Naive B cell (primary cell): ENCODE measurements at places on chromosomes 7 and 10. TPM values are rescaled to one million over a fixed set of nuclear protein-coding genes. Genes with fewer than 3 reads are reported as not detected.
A peak's percentile ranks its signal among the peaks of the same experiment; 100 is the strongest.

Gene FAM53B
- 19.6 TPM for polyA plus RNA-seq

Gene SPDYE9
- not detected for polyA plus RNA-seq

Gene TWIST1
- polyA plus RNA-seq = not detected

Gene MLLT10
- 3.8 TPM for polyA plus RNA-seq

Gene IKZF1
- polyA plus RNA-seq = 127 TPM

Gene ZCWPW1
- 13.3 TPM for polyA plus RNA-seq

Gene IDI2
- polyA plus RNA-seq = not detected

Gene PSMC2
- 106 TPM for polyA plus RNA-seq

Gene AKR1C2
- polyA plus RNA-seq = not detected

- DNase-seq = no peak
Observed at GRCh38 chr7:44652535-44652934, 46.1 kb downstream of the OGDH start.

DNA sequence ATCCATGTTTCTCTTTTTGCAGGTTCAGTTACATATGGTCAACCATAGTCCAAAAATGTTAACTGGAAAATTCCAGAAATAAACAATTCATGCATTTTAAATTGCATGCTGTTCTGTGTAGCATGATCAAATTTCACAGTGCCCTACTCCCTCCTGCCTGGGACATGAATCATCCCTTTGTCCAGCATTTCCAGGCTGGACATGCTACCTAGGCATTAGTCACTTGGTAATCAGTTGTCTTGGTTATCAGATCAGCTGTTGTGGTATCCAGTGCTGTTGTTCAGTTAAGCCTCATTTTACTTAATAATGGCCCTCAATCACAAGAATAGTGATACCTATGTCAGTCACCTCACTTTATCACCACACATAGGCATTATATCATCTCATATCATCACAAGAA, 7.3 kb upstream of the PNLIP start:
- DNase-seq = no peak

DNA sequence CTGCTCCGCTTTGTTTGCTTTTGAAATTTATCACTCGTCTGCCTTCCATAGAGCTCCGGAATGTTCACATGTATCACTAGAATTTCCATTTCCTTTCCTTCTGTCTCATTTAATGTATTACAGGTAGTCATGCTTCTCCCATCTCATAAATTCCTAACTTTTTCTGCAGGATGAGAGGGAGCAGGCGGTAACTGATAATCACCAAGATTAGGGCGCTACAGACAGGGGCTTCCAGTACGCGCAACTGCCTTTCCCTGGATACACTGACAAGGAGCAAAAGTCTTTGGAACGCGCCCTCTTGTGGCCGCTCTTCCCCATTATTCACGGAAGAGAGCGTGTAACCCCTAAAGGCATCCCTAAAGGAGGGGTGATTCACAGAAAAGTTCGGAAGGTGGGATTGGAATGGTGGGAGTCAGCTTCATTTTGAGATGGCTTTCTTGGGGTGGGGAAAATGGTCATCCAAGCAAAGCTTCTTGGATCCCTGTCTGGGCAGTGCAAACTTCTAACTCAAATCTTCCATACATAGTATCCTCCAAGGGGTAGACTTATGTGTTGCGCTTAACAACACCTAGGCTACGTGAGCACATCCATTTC, 6.5 kb downstream of the INHBA start:
- DNase-seq = no peak

- DNase-seq = no peak
Observed at GRCh38 chr7:1846331-1847065, 176.4 kb downstream of the ELFN1 start.

GRCh38 chr10:97628228-97628627, 5.1 kb downstream of the MORN4 start:
- DNase-seq = no peak

- DNase-seq = no peak
Observed at GRCh38 chr7:48388911-48389310, 217.7 kb downstream of the ABCA13 start.

- peak; percentile 21 for DNase-seq
Observed at GRCh38 chr7:20329389-20330238, 1.1 kb upstream of the ITGB8 start.

DNA sequence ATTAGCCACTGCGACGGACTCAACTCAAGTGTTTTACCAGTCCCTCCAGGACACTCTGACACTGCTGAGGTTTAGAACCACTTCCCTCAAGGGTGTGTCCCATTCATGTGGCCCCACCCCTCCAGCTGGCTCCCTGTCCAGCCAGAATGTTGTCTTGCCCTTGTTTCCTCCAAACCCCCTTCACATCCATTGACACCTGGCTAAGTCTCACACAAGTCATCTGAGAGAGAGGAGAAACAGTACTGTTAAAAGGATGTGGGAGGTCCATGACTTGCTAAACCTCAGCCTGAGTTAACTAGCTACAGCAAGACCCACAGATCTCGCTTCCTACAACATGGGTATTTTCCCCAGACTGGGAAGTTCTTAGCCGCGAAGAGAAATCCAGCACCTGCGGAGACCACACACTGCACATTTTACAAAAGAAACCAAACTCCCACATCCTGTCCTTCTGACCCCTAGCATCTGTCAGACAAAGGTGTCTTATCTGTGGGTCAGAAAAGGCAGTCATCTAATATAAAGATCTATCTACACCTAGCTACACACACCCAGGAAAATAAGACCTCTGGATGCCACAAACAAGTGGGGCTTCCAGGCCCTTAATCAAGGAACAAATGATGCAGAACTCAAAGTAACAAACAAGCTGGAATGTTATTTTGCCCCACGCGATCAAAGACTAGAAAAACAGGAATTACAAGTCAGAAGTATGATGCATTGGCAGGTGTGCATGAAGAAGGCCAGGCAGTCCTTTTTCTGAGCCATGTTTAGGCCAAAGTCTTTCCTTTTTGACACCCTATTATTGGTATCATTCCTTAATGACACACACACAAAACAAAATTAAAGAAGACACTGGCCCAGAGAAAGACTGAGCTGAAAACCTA, 13.9 kb downstream of the OSBPL3 start:
- DNase-seq = peak; percentile 32

DNA sequence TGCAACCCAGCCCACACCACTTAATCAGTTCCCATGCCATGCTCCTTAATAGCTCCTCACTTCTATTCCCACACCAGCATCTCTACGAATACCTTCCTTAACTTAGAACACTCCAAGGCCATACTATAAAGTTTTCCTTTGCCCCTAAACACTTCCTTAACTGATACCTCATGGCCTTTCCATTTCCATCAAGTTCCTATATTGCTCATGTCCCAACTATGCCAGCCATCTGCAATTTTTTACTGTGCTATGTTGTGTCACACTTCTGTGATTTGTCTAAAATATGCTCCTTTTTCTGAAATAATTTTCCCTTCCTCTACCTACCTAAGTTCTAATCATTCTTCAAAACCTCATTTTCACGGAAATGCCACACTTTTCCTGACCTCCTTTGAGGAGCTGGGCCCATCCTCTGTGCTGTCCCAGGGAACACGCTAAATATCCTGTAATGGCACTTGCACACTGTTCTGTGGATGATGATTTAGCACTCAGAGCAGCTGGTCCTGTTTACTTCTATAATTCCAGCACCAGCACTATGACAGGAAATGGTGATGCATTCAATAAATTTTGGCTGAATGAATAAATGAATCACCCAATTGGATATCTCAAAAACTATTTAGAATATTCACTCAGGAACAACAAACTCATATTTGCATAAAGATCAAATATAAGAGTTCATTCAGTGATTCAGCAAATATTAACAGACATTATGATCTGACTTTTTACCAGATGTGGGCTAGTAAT, 266.5 kb upstream of the HGF start:
- DNase-seq = no peak

- DNase-seq = no peak
Observed at GRCh38 chr10:6843894-6844650, 264.0 kb upstream of the PRKCQ start.

- DNase-seq = no peak
Observed at GRCh38 chr10:93827056-93827804, 66.5 kb upstream of the SLC35G1 start.

DNA sequence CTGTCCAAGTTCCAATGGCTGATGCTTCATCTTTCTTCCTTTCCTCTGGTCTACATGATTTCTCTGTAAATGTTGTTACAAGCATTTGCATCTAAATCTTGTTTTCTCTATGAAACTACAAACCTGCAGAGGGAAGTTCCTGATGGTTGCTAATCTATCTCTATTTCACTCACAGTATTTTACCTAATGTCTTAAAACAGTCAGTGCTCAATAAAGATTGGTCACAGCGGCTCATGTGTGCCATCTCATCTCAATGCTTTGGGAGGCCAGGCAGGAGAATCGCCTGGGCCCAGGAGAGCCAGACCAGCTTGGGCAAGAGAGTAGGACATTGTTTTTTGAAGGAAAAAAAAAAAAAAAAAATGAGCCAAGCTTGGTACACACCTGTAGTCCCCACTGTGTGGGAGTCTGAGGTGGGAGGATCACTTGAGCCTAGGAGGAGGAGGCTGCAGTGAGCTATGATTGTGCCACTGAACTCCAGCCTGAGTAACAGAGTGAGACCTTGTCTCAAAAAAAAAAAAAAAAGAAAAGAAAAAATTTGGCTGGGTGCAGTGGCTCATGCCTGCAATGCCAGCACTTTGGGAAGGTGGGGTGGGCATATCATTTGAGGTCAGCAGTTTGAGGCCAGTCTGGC, 71.3 kb upstream of the ARMC3 start:
- no peak for DNase-seq

- no peak for DNase-seq
Observed at GRCh38 chr7:5001911-5002310, 42.9 kb upstream of the MMD2 start.

DNA sequence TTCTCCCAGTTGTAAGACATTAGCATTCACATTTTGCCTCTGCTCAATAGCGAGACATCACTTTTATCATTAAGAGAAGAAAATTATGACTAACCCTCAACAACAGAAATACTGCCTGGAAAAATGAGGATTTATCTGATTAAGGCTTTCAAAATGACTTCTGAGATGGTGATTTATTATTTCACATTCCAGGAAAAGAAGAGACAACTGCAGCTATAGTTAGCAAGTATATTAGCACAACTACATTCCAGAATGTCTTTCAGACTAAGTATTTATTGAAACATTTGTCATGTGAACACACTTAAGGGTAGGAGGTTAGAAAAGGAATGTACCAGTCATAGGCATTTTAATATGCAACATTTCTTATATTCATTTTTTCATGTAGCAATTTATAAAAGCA, 162.0 kb downstream of the IQUB start:
- DNase-seq = no peak
